ENCODE measurements at places on chromosomes 4 and X.
A peak's percentile ranks its signal among the peaks of the same experiment; 100 is the strongest.

- peak; percentile 47 for DNase-seq
Observed at GRCh38 chrX:30141966-30142365, 73.4 kb upstream of the MAGEB2 start.

DNA sequence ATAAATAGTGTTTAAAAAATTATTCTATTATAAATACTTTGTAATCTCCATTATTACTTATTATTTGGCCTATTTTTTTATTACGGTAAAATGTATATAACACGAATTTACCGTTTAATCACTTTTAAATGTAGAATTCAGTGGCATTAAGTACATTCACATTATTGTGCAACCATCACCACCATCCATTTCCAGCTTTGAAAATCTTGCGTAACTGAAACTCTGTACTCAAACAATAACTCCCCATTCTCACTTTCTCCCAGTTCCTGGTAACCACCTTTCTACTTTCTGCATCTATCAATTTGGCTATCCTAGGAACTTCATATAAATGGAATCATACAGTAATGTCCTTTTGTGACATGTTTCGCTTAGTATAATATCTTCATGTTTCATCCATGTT lies 45.7 kb downstream of the PASD1 start:
- DNase-seq, result no peak

DNA sequence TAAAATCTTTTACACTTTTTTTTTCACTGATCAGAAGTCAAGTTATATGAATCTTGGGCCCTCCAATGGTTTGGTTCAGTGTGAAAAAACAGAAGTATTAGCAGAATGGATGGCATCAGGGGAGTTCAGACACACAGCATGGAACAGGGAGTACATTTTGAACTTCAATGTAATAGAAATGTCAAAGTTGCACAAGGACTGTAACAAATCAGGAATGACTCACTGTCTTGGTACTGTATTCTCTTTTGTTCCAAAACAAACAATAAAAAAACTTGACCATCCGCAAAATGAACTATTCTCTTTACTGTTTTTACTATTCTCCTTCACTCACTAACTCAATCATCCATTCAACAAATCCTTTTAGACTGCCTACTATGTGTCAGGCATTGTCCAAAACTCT lies 401.0 kb downstream of the FSTL5 start:
- DNase-seq, result peak; percentile 32

- peak; percentile 15 for DNase-seq
Observed at GRCh38 chr4:31362756-31363155, 642.6 kb downstream of the PCDH7 start.

DNA sequence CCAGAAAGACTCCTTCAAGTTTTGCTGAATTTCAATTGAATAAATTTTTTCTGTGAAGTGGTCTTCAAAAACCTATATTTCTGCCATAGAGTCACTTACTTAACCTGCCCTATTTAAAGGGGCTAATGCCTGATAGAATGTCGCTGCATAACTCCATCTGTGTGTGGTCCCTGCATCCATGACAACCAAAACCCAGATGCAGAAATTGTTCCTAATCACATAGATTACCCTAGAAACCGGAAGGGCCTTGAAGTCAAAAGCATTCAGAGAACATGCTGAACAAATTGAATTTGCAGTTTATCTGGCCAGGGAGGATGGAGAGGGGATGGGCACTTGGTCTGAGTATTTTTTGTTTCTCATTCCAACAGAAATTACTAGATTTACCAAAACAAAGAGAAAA lies 1.5 kb upstream of the PARM1 start:
- no peak for DNase-seq

- DNase-seq, result no peak
Observed at GRCh38 chr4:2646396-2647149, 109.6 kb downstream of the TNIP2 start.

- no peak for DNase-seq
Observed at GRCh38 chr4:17665852-17666251, 51.4 kb downstream of the MED28 start.

DNA sequence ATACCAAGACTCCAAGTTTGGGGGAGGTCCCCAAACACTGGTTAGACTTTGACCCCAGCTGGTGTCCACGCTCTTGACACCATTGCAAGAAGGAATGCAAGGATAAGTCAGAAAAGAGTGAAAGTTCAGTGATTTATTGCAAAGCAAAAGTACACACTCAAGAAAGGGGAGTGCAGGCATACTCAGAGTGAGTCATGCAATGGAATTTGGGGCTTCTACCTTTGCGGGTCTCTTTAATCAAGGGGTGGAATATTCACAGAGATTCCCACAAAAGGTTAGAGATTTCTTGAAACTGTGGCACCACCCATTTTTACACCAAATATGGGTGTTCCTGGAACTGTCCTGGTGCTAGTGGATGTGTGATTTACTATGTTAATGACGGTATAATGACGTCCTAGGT lies 5.2 kb upstream of the SMIM10L2A start:
- no peak for DNase-seq

GRCh38 chr4:128630871-128631270 lies 178.6 kb upstream of the JADE1 start:
- no peak for DNase-seq

GRCh38 chr4:53767482-53767881 lies 176.2 kb upstream of the LNX1 start:
- DNase-seq, result peak; percentile 88

GRCh38 chrX:17987783-17988182 lies 126.7 kb upstream of the RAI2 start:
- DNase-seq, result no peak

GRCh38 chrX:80174925-80175574 lies 160.5 kb downstream of the TBX22 start:
- DNase-seq, result peak; percentile 68

DNA sequence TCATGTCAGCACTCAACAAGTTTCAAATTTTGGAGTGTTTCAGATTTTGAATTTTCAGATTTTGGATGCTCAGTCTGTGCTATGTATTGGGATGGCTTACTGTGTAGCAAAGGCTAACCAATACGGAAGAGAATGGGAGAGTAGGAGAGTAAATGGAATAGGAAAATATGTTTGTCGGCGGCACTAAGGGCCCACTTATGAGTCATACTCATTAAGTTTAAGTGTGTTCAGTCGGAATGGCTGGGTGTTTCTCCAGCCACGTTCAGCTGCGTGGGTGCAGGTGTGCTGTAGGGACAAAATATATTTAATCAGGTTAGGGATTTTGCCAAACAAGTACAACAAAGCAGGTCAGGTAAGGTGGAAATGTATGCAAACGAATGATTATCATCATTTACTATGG lies 13.6 kb downstream of the FTHL17 start:
- DNase-seq, result no peak

DNA sequence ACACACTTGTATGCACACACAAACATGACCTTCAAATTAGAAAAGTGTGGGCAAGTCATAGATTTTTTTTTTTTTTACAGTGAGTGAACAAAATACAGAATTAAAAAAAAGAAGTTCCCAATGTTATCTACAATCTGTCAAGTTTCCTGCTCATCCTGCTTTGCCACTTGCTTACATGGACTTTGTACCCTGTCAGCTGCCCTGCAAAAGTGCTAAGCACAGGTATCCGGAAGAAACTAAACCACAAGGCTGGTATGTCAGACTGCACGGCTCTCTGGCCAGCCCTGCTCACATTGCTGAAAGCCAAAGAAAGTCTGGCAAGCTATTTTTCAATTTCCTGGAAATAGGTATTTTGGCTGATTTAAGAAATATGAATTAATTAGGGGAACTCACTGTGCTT lies 38.9 kb upstream of the BCLAF3 start:
- DNase-seq, result no peak

DNA sequence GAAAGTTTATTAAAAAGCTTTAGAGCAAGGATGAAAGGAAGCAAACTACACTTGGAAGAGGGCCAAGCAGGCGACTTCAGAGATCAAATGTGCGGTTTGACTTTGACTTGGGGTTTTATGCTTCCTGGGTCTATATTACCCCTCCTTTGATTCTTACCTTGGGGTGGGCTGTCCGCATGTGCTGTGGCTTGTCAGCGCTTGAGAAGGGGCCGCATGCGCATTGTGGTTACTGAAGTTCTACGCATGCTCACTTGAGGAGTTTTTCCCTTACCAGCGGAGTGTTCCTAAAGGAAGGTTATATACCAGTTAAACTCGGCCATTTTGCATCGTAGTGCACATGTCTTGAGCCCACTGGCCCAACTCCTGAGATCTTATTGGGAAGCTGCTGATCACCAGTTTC lies 9.9 kb downstream of the ZNF157 start:
- DNase-seq, result no peak

GRCh38 chrX:150887906-150888465 lies 10.5 kb downstream of the CD99L2 start:
- peak; percentile 56 for DNase-seq

- DNase-seq, result no peak
Observed at GRCh38 chr4:164551713-164552040, 202.3 kb upstream of the SMIM31 start.

DNA sequence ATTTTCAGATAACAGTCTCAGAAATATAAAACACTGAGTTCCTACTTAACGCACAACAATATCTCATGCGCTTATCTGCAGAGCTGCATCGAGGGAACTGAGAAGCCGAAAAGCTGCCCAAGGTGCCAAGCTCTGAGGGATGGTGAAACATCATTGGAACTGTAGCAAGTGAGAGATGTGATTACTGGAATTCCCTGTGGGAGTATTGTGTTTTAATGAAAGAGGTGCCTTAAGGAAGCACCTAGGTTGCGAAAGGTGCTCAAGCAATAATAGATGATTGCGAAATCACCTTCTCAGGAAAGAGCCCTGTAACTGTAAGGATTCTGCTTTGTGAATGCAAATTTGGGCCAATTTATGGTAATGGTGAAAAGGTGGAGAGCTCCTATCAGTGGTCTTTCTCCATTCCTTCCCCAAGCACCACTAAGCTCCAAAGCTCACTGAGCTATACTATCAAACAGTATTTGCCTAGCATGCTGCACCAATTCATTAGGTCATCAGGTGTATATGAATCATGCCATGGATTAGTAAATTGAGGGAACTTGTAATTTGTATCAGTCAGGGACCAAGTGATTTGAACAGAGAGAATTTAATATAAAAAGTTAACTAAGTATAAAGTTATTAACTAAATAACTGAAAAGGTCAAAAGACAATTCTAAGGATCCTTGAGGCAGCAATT lies 59.0 kb upstream of the ATP8A1 start:
- DNase-seq, result no peak

DNA sequence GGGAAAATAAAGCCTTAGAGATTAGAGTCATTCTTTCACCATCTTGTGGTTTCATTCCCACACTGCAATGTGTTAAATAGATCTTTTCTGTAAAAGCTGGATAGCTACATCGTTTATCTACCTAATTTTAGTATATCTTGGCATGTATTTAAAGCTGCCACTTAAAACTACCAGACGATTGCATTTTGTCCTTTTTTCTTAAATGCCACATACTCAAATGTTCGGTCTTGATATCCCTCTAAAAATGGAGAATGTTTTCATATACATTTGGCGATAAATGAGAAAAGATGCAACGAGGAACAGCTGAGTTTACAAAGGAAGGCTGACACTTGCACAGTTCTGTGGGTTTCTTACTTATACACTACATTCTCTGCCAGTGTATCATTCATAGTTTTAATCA lies 148.3 kb downstream of the CENPC start:
- no peak for DNase-seq

- DNase-seq, result peak; percentile 84
Observed at GRCh38 chr4:112075129-112075753, 70.0 kb upstream of the FAM241A start.

DNA sequence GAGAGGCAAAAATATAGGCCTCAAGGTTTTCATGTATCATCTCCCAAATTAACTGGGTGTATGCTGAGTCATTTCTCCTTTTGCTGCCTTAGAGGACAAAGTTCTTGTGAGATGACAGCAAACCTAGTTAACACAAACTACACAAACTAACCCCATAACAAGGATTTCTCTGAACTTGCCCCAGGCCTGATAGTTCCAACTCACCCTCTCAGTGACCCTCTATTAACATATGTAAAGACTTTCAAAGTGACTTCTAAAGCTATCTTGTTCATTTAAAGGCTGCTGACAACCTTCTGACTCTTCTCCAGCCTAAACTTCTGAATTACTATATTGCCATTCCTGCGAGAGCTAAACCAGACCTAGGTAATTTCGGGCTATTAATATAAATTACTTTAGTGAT lies 43.2 kb upstream of the CCDC149 start:
- DNase-seq, result no peak

DNA sequence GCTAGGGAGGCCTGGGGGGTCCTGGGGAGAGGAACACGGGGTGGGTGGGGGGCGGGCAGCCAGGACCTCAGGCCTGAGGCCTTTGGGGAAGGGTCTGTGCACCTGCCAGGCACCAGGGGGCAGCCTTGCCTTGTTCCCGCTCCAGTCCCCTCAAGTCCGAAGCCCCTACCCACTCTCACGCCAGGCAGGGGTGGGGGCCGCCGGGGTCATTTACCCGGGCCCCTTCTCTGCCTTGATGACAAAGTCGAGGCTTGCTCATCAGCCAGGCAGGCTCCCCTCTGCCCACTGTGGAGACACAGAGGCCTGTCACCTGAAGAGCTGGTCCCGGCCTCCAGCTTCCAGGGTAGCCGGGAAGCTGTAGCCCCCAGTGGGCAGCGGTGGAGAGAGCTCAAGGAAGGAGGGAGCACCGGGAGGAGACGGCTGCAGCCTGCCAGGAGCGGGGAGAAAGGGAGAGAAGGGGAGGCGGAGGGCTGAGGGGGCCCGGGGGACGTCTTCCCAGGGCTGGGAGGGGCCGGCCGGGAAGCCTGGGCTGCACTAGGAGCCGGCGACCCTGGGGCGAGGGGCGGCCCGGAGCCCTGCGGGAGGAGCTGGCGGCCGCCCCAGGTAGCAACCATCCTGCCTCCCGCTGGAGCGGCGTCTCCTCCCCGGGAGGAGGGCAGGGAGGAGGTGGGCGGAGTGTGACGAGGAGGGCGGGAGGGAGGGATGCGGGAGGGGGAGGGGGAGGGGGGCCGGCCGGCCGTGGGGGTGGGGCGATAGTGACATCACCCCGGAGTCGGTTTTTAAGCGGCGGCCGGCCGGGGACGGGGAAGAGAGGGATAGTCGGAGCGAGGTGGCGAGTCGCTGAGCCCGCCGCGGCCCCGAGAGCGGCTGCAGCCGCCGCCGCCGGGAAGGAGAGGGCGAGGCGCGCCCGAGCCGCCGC lies at the start of gene SLC6A8:
Gene SLC6A8, plus strand, starts transcription at position 806 of the 919 bp plus-strand sequence. CDS start 649 bp downstream, outside the sequence.
- peak; percentile 76 for DNase-seq

DNA sequence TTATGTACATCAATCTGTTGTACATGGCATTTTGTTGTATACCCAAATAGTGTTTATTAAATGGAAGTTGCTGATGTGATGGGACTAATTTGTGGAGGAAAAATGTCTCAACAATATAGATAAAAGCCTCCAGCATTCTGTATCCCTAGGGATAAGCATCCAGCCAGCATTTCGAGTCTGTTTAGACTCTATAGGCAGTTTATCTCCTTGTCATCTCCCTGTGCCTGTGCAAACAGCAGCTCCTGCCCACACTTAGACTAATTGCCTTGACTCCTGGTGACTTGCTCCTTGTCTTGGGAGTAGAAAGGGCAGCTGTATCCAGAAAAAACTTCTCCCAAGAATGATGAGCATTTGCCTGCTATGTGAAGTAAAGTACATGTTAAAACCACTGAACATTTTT lies 83.8 kb downstream of the DOCK11 start:
- DNase-seq, result no peak

- peak; percentile 48 for DNase-seq
Observed at GRCh38 chr4:26779674-26780073, 81.0 kb upstream of the STIM2 start.

GRCh38 chr4:125505621-125506020 lies 190.9 kb downstream of the FAT4 start:
- DNase-seq, result no peak
